ENCODE measurements at places on chromosomes 12 and 14. TPM values are rescaled to one million over a fixed set of nuclear protein-coding genes. Genes with fewer than 3 reads are reported as not detected.

ATXN3 gene
- total RNA-seq, result 104 TPM

RBP5 gene
- 0.19 TPM for total RNA-seq

SIX4 gene
- total RNA-seq, result 0.51 TPM

INSM2 gene
- not detected for total RNA-seq

LRP1-AS gene
- total RNA-seq, result not detected

FOXG1 gene
- total RNA-seq, result not detected

ACOT4 gene
- total RNA-seq, result 0.34 TPM

GLIPR1L2 gene
- 0.05 TPM for total RNA-seq

RNASE2 gene
- total RNA-seq, result 0.14 TPM

DNA sequence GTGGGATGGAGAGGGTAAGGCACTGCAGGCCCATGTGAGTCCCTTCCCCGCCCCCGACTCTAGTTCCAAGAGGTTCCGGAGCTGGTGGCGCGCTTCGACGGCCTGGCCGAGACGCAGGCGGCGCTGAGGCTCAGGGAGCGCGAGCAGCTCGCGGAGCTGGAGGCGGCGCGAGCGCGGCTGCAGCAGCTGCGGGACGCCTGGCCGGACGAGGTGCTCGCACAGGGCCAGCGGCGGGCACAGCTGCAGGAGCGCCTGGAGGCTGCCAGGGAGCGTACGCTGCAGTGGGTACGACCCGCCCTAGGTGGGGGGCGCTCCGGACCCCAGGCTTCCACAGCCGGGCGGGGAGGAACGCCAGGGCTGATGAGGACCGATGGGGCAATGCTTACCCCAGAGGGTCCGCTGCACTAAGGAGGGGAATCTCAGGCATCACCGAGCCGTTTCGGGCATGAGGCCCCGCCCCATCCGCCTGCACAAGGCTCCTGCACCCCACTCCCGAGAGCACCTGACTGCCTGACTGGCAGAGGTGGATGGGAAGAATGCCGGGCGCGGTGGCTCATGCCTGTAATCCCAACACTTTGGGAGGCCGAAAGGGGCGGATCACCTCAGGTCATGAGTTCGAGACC lies 4.9 kb downstream of the CFAP73 start:
- peak; percentile 56 for DNase-seq

GRCh38 chr14:67416085-67416484 lies 4.1 kb upstream of the PLEK2 start:
- no peak for DNase-seq

DNA sequence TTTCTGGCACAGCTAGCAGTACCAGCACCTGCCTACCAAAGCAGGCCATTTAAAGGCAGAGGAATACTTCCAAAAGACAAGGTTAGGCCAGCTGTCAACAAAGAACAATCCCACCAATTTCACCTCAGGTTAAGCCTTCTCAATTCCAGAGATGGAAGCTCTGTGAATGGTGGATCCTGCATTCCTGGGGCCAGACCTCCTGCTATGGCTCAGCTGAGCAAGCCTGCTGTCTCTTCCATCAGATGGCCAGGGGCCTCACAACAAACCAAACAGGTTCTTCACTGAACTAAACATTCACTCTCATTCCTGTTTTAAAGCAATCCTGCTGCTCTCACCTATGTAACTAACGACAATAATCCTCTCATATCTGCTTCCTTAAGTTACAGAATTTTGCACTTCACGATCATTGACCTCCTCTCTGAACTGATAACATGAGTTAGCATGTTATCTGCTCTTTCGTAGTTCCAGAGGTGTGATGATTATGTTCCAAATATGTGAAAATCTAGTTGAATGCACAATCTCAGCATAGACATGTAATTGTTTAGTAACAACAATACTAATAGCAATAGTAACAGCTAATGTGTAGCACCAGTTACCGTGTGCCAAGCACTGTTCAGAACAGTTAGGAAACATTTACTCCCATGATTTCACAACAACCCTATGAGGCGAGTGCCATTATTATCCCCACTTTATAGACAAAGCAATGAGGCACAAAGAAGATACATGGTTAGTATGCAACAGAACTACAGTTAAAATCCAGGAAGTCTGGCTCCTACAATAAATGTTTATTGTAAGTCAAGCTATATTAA lies 73.2 kb downstream of the SLC2A13 start:
- no peak for DNase-seq

GRCh38 chr14:81434230-81434629 lies 34.1 kb upstream of the STON2 start:
- DNase-seq, result no peak

DNA sequence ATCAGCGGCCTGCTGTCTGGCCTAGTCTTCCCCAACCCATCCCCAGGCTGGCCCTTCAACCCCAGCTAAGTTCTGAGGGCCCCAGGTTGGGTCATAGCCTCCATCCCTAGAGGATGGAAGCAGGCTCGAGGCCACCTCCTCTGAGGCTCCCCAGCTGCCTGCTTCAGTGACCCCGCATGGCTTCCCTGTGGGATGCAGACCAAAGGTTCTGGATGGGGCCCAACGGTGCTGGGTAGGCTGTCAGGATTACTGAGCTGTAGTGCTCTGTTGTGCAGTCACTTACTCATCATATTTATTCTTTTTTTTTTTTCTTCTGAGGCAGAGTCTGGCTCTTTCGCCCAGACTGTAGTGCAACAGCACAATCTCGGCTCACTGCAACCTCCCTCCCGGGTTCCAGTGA lies 92.0 kb downstream of the IRF2BPL start:
- DNase-seq, result no peak

GRCh38 chr12:84183576-84183975 lies 729.0 kb downstream of the SLC6A15 start:
- DNase-seq, result no peak

GRCh38 chr14:77654001-77654441 lies 37.6 kb upstream of the SPTLC2 start:
- DNase-seq, result peak; percentile 6

GRCh38 chr14:32055175-32055574 lies 21.9 kb upstream of the ARHGAP5 start:
- DNase-seq, result no peak

DNA sequence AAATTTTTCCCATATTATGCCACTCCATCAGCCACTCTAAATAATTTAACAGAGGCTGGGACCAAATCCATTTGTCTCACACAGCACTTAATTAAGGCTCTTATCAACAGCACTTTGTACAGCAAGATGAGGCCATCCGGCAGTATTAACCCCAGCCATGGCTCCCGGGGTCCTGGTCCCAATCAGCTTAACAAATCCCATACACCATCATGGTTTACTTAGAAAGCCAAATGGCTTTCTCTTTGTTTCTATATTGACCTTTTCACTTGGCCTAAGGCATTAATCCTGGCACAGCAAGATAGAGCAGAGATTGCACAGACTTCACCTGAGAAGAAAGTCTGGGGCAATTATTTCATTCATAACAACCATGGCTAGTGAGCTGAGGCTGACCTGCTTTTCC lies 38.6 kb downstream of the SPTSSA start:
- DNase-seq, result no peak

DNA sequence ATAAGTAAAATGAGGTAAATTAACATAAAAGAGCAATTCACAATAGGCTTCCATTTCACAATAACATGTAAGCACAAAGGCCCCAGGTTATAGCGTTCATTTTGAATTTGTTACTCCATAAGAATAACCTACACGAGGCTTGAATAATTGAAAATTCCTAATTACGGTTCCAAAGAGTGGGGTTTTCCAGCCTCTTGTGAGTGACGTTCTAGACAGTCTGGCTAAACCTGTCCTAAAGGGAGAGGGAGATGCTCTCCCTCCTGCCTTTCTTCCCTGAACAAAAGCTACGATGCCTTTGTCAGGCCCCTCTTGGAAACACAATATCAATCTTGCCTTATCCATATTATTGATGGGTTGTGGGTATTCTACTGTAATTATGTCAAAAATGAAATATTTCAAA lies 24.3 kb upstream of the VRK1 start:
- no peak for DNase-seq

DNA sequence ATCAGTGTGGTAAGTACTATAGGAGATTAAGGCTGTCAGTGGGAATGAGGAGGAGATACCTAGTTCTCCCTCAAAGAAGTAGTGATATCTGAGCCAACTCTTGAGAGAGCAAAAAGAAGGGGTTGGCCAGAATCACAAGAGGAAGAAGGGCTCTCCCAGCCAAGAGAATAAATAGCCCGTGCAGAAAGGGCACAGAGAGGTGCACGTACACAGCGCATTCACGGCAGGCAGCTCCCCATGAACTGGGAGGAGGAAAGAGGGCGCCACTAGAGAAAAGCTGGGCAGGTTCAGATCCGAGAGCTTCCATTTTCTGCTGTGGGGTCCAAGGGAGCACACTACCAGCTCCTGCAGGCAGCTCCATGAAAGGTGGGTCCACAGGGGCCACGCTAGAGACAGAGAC lies 59.9 kb downstream of the PPP2R5E start:
- no peak for DNase-seq

GRCh38 chr12:75635606-75636444 lies 124.4 kb upstream of the KRR1 start:
- peak; percentile 72 for DNase-seq

DNA sequence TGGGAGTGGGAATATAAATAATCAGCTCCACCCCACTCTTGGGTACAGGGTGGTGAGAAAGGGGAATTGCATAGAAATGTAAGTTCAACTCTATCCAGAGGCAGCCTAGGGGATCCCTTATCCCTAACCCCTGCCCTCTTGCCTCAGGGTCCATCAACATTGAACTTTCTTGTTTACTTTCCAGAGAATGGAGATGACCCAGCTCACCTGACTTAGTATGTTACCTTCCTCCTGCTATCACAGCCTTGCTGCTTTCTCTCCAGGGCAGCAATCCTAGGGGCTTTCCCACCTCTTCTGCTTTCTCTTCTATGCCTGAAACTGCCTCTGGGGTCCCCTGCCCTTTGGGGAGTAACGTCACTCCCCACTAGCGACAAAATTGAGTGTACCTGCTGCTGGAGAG lies 2.7 kb downstream of the LRP1 start:
- no peak for DNase-seq

DNA sequence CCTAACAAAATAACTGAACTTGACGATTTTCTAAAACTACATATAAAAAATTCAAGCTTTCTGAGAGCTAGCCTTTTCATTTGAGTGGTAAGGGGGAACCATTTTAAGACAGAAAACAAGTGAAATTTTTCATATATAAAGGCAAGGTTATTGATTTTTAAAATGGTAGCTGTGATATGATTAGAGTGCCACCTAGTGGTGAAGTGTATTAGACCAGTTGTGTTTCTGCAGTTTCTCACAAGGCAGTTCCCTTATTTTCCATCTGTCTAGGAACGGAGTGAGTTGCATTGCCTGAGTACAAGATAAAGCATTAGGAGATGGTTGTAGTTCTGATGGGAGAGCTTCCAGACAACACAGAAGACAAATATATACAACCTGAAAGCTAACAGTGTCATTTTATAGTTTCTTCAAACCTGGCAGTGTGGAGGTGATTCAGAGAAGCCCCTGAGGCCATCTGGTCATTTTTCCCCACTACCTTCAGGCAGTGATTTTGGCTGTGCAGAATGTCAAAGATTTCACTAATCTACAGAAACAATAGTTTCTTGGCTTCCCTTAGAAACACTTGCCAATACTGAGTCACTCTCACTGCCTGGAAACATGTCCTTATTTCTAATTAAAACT lies 180.8 kb downstream of the C12orf50 start:
- peak; percentile 80 for DNase-seq

DNA sequence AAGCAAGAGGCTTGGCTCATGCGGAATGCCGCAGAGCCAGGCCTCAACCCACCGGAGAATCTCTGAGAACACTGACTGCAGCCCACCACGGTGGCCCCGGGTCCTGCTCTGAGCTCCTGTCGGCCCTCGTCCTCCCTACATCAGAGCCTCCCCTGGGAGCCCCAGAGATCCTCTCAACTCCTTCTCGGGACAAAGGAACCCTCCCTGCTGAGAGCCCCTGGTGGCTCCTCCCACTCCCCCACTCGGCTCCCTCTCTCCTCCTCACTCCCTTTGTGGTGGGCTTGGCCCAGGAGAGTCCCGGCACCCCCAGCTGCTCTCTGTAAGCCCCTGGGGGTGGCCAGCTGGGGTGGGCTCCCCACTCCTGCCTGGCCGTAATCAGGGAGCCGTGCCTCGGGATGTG lies 11.1 kb upstream of the INF2 start:
- peak; percentile 34 for DNase-seq
